ENCODE measurements at places on chromosomes 3 and 15.

- DNase-seq, result no peak
Measured at GRCh38 chr15:37094333-37094914, 5.9 kb downstream of the MEIS2 start.

DNA sequence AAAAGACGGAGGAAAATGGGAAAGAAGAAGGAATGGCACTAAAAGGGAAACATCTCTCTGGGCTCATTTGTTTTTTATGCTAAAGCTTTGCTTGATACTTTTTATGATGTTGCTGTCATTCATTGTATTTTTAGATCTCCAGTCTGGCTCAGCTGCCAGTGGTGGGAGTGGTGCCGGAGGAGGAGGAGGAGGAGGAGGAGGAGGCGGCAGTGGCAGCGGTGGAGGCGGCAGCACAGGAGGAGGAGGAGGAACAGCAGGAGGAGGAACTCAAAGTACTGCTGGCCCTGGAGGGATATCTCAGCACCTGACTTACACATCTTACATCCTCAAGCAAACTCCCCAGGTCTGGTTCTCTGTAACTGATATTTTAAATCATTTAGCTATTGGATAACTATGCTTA, 49.6 kb downstream of the MAP6D1 start:
- no peak for DNase-seq

DNA sequence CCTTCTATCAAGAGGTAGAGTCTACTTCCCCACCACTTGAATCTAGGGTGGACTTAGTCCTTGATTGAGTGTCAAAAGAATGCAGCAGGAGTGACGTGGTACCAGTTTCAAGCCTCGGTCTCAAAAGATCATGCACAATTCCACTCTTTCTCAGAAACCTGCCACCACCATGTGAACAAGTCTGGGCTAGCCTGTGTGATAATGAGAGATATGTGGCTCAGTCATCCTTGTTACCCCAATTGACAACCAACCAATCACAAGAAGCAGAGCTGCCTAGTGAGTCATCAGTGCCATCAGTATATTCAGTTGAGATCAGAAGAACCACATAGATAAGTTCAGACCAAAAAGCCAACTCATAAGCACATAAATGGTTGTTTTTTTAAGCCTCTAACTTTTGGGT, 374.5 kb downstream of the IL20RB start:
- DNase-seq, result no peak

GRCh38 chr3:12139111-12139511, 19.6 kb downstream of the TIMP4 start:
- DNase-seq, result peak; percentile 51

DNA sequence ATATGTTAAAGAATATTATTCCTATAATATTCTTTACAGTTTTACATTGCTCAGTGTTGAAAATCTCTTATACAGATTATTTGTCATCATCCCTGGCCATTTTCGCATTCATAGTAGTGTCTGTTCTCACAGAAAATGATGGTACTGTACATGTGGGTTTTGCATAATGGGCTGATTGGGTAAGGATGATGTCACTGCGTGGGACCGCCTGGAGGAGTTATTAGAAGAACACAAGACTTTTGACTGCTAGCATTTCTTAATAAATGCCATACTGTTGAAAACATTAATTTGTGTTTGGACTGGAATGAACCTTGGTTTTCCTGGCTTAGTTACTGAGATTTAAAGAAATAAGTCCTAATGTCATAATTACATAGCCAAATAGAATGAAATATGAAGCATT, 20.3 kb downstream of the LRCH3 start:
- no peak for DNase-seq

DNA sequence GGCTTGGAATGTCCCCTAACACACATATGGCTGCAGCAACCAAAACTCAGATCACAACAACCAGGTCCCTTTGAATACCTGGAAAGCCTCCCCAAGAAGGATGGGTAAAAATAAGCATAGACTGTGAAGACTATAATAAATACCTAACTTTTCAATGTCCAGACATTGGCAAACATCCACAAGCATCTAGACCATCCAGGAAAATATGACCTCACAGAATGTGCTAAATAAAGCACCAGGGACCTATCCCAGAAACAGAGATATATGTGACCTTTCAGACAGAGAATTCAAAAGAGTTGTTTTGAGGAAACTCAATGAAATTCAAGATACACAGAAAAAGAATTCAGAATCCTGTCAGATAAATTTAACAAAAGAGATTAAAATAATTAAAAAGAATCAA, 109.2 kb downstream of the NEDD4 start:
- DNase-seq, result no peak

- DNase-seq, result peak; percentile 57
Measured at GRCh38 chr15:39022532-39023305, 458.1 kb upstream of the RASGRP1 start.

- no peak for DNase-seq
Measured at GRCh38 chr15:99680276-99680675, 53.0 kb downstream of the LYSMD4 start.

- no peak for DNase-seq
Measured at GRCh38 chr3:158770741-158771350, 31.0 kb upstream of the MFSD1 start.
